ENCODE measurements at places on chromosomes 7 and 10.
A peak's percentile ranks its signal among the peaks of the same experiment; 100 is the strongest.

GRCh38 chr7:45174966-45175765 lies 17.6 kb downstream of the RAMP3 start:
- no peak for DNase-seq

GRCh38 chr10:19623321-19623720 lies 192.9 kb upstream of the PLXDC2 start:
- DNase-seq = no peak

DNA sequence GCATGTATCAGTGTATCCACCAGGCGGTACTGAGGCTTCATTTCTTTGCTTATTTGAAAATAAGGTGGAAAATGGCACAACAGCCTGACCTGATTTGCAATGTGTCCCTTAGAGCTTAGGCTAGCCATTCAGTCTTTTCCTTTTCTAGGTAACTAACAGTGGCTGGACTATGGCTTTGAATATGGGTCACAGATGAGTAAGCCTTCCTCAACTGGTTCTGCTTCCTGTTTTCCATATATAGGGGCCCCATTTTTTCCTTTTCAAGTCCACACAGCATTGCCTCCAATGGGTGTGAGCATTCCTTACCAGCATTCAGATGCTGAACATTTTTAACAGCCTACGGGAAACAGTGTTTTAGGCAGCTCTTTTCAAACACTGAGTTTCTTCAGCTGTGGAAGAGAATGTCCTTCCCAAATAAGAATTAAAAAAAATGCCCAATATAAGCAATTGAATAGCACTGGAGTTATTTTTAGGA lies 3.9 kb upstream of the ITGB1 start:
- DNase-seq = peak; percentile 62

DNA sequence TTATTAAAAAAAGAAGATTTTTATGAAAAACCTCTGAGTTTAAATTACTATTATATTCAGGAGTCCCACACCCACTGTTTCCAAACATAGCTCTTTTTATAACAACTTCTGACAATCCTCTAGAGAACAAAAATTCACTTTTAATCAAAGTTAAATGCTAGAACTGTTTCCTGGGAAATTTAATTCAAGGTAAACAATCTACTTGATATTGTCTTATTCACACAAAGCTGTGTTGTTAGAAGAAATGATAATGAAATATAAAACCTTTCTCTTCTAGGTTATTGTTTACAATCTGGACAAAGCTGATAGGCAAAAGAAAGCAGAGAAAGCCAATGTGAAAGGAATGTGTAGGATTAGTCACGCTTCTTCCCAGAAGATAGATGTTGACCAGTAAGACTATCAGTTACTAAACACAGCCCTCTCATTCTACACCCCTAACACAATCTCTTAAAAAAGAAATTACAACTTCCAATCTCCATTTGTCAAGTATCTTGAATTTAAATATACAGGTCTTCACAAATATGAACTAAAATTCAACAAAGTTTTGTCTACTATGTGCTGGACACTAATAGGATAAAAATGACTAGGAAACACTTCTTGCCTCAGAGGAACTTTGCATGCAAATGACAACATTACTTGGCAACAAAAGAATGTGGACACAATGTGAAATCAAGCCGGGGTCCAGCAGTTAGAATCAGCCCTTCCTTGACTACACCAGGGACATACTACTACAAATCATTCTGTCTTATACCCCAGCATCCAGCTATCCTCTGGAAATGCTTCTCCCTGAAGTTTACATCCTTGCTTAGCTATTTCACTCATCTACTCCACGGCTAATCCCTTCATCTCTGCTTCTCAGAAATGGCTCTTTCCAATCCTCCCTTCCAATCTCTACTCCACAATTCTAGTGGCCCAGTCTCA lies 123.7 kb downstream of the IMMP2L start:
- DNase-seq = peak; percentile 31

DNA sequence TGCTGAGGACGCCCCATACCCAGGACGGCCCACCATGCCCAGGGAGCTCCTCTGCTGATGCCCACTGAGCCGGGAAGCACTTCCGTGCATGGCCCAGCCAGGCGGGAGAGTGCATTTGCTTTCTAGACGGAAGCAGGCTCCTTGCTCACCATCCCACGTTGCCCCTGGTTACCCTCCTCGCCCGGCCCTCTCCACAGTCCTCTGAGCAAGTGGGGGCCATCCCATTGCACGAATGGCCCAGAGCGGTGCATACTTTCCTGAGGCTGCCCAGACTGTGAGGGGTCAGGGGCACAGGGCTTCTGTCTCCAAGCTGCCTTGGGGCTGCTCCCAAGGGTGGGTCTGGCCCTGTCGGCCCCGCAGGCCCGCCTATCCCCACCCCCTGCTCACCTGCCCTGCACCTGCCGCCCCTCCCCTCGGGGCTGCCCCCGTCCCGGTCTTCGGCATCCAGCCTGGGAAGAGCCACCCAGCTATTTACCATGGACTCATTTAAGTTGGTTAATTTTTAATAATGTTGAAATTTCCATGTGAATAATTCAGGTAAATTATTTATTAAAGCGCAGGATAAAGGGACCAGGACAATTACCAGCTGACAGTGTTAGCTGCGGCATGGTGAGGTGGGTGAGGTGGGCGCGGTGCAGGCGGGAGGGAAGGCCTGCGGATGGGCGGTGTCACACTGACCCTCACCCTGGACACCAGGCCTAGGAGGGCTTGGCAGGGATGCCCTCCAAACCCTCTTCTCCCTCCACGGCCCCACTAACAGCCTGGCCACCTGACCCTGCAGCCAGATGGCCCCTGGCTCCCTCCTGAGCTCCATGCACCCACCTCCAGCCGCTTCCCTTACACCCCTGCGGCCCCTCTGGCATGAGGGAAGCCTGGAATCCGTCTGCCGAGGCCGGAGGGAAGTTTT lies 104.4 kb downstream of the MICALL2 start:
- no peak for DNase-seq

GRCh38 chr7:19351341-19352304 lies 206.4 kb upstream of the FERD3L start:
- no peak for DNase-seq

- no peak for DNase-seq
Measured at GRCh38 chr7:51314726-51315125, 1.9 kb downstream of the COBL start.

- no peak for DNase-seq
Measured at GRCh38 chr7:77326131-77326530, 90.0 kb downstream of the GSAP start.

DNA sequence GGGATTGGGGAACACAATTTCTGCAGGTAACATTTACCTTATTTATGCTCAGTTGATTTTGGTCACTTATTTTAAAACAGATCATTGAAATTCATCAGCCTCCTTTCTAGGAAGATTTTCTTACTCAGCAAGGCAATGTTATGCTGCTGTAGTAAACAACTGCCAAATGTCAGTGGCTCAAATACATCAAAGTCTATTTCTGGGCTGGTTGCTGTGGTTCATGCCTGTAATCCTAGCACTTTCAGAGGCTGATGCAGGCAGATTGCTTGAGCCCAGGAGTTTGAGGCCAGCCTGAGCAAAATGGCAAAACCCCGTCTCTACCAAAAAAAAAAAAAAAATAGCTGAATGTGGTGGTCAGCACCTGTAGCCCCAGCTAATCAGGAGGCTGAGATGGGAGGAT lies 25.9 kb downstream of the HABP2 start:
- no peak for DNase-seq

GRCh38 chr7:5546626-5547025 lies 123.0 kb upstream of the TNRC18 start:
- DNase-seq = no peak

DNA sequence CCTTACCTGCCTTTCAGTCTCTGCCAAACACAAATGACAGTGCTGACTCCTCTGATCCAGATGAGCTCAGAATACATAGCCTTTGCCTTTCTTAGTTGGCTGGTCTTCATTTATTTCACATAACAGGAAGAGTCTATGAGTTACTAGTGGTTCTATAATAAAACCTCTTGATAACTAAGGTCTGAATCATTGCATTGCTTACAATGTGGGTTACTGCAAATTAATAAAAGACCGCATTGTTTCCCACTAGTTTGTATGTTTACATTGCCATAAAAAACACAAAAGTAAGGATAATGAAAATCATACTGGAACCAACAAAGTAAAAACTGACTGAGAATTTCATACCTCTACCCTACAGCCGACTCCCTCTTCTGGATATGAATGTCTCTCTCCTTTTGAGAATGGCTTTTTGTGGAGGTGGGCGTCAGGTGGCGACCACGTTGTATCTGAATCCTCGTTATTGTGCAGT lies 62.0 kb upstream of the AKR1E2 start:
- no peak for DNase-seq

DNA sequence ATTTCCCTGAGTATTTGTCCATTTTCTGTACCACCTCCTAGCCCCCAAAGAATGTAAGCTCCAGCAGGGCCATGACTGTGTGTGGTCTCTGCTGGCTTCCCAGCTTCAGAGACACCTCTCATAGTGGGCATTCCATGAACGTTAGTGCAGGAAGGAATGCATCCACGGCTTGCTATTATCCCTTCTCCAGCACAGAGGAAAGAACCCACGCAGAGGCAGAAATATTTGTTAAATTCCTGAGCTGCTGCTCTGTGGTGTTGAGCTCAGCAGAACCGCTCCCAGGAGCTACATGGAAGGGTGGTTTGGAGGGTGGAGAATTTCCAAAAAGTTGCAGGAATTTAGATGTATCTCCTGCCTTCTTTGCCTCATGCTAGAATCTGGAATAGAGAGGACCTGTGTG lies 275.2 kb downstream of the POU6F2 start:
- DNase-seq = no peak

GRCh38 chr7:137753948-137754851 lies 92.6 kb downstream of the DGKI start:
- no peak for DNase-seq

DNA sequence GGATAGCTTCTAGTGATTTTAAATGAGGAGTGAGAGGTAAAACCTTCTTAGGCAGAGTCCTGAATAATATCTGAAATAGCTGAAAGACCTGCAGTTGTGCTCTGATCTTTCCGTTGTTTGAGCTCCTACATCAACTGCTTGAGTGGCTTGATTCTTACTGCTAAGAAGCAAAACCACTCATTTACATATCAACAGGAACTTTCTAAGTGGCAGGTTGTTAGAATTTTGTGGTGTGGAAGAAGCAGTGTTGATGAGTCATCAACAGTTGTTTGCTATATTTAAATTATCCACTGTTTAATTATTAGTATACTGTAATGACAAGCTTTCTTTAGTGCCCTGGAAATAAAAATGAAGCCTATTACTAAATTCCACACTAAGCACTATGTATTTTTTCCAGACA lies 689.5 kb downstream of the DNAJB9 start:
- DNase-seq = no peak

DNA sequence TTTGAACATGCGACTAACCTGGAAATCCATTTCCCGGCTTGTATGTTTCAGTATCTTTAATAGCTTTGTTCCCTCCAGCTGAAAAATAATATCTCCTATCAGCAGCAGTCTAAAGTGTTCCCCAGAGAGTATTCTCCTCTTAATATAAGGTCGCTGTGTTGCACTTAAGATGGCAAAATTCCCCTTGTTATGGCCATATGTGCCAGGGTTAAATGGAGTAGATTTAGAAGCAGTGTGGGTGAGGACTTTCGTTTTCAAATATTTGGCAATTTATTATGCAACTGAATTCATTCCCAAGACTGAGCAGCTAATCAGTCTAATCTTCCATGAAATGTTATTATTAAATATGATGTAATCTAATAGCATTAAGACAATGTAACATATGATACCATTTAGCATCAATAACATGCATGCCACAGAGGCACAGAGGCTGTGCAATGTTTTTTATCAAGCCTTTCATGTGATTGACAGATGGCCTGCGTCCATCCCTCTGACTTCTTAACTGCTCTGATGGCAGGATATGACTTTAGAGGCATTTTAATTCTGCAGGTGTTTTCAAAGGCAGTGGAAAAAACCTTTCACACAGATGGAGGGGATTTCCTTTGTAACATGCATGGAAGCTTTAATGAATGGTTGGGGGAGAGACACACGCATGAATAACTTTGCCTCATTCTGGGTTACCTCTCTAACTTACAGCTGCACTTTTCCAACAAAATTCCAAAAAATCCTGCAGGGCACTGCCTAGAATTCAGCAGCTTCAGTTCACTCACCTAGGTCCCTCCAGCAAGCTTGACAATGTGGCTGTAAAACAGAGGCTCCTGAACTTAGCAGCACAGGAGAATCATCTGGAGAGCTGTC lies 55.1 kb upstream of the ZPBP start:
- no peak for DNase-seq

GRCh38 chr7:81361769-81362312 lies 408.0 kb downstream of the HGF start:
- DNase-seq = no peak

- DNase-seq = no peak
Measured at GRCh38 chr10:60082341-60082740, 176.0 kb upstream of the CCDC6 start.

- no peak for DNase-seq
Measured at GRCh38 chr10:45427262-45427969, 53.4 kb downstream of the ALOX5 start.

- DNase-seq = no peak
Measured at GRCh38 chr10:119996944-119997343, 104.4 kb downstream of the SEC23IP start.

GRCh38 chr7:24318326-24318725 lies 34.3 kb downstream of the NPY start:
- DNase-seq = no peak

- no peak for DNase-seq
Measured at GRCh38 chr10:343231-344220, 208.3 kb downstream of the ZMYND11 start.

DNA sequence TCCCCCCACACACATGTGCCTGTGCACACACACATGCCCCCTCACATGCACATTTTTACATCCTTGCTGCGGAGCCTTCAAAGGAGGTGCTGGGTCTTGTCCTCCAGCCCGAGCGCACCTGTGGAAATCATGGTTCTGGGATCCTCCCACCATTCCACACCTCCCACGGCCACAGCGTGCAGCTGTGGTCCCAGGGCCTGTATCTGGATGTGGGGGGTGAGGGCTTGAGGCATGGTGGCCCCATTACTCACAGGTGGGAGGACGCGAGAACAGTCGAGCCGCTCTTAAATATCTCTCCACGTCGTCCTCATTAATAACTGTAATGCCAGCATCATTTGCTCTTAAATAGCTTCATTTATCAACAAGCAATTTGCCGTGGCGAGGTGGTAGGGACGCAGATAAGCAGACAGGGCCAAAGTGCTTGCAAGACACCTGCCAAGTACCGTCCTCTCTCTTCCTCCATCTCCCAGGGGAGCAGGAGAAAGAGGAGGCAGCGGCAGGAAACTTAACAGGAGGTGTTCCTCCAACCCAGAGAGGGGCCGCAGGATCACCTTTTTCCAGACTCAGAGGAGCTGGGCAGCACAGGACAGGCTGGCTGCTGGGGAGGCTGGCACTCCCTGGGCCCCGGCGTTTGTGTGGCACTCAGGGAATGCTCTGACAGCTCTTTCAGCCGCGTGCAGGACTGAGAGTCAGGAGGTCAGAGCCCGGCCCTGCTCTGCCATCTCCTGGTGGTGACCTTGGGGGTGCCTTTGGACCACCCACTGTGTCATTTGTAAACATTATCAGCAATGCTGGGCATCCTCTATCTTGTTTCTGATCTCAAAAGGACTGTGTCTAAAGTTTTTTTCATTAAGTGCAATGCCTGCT lies 87.4 kb downstream of the CDH23 start:
- no peak for DNase-seq

GRCh38 chr7:158166386-158167340 lies 421.0 kb downstream of the PTPRN2 start:
- no peak for DNase-seq
